Inflammatory macrophage treated with lipopolysaccharide for 4 hours (primary cell): ENCODE measurements at places on chromosomes 5 and 9.
A peak's percentile ranks its signal among the peaks of the same experiment; 100 is the strongest.

DNA sequence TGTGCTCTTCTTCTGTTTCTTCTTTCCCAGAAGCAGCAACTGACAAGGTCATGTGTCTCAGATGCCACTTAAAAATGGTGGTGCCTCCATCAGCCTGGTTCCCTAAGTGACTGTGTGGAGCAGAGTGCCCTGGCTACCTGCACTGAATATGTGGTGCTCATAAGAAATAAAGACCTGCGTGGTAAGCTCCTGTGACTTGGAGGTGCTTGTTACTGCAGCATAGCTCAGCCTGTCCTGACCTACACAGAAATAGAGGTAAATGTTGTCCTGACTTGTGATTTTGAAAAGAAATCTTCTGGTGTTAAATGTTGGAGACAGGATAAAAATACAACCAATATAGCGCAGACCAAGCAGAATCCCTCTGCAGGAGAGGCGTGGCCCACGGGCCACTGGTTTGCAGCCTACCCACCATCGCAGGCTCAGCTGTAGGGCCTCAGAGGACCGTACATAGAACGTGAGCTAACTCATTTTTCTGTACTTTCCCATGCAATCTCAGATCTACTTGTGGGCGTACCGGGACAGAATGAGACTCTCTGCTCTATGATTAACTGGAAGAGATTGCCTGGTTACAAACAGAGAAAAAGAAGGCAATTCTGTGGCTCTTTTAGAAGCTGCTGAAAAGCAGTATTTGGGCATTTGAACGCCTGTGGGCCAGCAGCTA, 79.4 kb upstream of the UNC5A start:
- no peak for DNase-seq

- DNase-seq, result no peak
Measured at GRCh38 chr9:33924978-33925797, 108.2 kb downstream of the UBE2R2 start.

DNA sequence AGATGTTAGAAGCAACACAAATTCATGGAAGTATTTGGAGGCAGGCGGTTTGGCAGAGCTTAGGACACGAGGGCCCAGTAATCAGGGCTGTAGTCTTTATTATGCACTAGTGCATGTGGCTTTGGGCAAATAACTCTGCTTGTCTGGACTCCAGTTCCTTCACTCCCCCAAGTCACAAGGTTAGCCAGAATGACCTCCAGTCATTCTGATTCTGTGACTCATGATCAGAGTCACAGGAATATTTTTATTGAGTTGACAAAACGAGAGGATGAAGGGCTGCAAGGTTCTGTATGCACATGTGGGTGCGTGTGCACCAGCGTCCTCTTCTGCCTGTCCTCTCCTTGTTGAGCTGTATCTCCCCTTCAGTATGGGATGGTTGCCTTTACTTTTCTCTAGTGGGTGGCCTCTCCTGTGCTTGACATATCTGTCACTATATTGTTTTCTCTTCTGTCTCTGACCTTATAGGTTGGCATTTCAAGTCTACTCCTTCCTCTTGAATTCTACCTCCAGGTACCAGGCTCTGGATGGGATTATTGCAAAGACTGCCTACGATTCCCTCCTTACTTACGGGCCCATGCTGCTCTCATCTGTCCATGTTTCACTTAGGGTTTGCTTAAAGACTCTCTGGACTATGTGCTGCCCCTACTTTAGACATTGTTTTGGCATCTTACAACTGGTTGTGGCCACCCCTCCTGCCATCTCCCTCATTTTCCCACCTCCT, 94.6 kb downstream of the KDM4C start:
- DNase-seq, result peak; percentile 30

GRCh38 chr5:93735378-93735777, 6.0 kb downstream of the POU5F2 start:
- no peak for DNase-seq

DNA sequence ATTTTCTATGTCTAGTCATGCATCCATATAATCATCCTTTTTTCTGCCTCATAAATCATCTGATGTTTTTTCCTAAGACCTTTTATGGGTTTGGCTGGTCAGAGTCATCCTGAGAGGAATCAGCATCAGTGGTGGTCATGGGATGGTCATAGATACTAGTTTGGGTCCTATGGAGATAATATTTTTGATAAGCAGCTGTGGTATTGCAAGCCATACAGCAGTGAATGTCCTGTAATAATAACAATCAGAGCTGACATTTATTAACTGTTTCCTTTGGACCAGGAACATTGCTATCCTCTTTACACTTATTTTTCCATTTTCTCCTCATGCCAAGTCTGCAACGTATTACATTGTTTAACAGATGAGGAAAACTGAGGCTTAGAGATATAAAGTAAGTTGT, 83.1 kb downstream of the TEX10 start:
- no peak for DNase-seq

DNA sequence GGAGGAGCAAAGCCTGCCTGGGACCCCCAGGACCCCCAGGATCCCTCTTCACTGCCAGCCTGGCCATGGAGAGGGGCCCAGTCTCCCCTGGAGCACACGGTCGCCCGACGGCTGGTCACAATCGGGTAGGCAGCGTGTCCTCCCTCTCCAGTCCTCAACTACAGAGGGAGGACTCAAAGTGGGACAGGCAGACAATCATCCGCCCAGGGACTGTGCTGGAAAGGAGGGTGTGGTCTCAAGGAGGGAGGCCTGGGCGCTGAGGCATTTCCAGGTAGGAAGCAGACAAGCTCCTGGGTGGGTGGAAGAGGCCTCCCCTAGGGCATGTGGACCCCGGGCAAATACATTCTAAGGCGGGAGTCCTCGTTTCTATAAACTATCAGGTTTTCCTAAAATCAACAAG, 93.2 kb upstream of the ADAMTS2 start:
- no peak for DNase-seq

DNA sequence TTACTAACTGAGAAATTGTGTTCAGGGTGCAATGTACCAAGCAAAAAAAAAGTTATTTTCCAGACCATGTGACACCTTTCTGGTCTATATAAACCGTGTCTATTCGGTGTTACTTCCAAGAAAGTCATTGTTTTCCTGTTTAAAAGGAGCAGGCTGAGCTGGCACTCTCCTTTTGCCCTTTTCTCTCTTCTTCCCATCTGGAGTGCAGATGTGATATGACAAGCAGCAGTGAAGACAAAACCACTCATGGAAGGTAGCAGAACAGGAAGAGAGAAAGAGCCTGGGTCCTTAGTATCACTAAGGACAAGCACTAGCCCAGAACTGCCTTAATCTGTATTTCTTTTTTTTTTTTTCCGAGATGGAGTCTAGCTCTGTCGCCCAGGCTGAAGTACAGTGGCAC, 25.6 kb downstream of the LYRM7 start:
- DNase-seq, result no peak

DNA sequence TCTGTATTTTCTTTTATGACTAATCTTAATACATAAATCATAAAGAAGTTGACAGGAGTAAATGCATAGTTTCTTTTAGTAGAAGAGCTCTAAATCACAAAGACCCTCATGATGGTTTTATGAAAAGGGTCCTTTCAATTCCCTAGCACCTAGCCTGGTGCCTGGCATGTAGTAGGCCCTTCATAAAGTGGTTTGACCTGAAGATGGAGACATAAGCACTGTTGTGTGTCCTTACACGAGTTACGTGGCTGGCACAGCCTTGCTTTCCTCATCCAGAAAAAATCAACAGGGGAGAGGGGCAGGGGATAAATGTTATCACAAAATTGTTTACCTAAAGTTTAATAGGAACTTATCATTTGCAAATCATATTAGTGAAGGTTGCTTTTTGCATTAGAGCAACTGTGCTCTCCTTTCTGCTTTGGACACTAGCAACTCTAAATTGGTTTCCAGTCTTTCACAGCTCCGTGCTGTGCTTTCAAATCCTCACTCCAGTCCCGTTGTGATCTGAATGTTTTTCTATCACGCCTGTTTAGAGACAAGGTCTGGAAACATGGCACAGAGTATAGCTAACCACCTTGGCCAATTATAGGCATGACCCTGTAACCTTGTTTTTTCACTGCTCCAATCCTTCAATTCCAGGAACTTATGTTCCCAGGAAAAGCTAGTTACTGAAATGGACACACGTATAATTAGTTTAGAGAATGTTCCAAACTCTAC, 55.7 kb downstream of the ARL15 start:
- DNase-seq, result peak; percentile 10

- no peak for DNase-seq
Measured at GRCh38 chr9:84891924-84892323, 222.4 kb downstream of the NTRK2 start.

DNA sequence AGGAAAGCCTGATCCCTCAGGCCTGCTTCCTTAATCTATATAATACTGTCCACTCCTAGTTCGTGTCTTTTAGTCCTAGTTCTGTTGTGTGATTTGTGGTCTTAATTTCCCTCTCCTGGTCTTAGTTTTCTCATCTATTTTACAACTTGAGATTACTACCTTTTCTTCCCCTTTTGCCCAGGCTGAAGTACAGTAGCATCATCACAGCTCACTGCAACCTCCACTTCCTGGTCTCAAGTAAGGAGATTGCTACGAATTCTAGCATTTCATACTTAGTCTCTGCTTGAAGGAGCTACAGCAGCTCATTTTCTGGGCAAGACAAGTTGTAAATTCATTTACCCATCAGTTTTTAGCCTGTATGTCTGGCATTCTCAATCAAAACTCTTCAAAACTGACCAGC, 5.5 kb downstream of the TRIM32 start:
- DNase-seq, result peak; percentile 10

DNA sequence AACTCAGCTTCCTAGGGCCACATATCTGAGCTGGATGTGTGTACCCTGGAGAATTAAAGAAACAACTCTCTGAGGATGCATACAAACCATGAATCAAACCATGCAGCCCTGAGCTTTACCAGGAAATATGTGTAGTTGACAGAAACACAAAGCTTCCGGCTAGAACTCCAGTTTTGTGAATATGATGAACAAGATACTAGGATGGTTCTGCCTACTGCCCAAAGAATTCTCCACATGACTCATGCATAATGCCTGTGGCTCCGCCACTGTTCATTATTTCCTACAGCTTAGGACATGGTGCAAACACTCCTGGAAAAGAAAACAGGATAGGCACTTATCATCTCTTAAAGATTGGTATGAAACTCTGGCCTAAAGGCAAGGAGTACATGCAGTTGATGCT, 343.4 kb downstream of the DNAH5 start:
- DNase-seq, result no peak
